Natural killer cell treated with Interleukin-12 subunit alpha and Interleukin-12 subunit beta and Interleukin-15 and Interleukin-18, amount 100 ng/mL, for 72 hours (primary cell): ENCODE measurements at places on chromosomes 6 and 20. TPM values are rescaled to one million over a fixed set of nuclear protein-coding genes. Genes with fewer than 3 reads are reported as not detected.
A peak's percentile ranks its signal among the peaks of the same experiment; 100 is the strongest.

- peaks cover 13% of the 10 kb centered on the region for H3K27me3 ChIP-seq
- DNase-seq = no peak
- no peaks in the 10 kb centered on the region for H3K4me1 ChIP-seq
- no peak overlapping the region for H3K27ac ChIP-seq
- no peak overlapping the region for H3K4me3 ChIP-seq
These were observed 275.1 kb upstream of the SGK1 start for GRCh38 chr6:134593024-134593423.

DNA sequence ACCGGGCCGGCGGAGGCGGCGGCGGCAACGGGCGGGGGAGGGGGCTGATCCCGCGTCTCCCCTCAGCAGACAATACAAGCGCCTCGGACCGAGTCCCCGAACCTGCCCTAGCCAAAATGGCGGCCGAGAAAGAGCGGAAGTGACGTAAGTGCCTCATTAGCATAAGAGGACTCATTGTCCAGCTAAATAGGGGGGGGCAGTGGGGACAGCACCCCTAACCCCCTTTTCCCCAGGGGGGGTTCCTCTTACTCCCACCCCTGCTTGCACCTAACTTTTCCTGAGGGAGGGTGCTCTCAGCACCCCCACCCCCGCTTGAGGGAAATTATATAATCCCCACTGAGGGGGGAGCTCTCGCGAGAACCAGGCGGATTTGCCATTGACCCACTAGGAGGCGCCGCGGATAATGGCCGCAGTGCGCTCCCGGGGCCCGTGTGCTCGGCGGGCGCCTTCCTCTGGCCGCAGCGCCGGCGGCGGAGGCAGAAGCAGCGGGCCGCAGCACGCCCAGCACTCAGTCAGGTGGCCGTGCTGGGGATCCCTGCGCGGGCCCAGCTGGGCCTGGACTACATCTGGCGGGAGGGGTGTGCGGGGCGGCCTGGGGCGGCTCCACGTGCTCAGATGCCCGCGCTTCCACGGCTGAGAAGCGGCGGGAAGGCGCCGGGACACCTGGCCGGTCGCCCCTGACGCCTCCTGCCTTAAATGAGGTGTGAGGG lies at the start of gene ADNP:
TSS of gene ADNP (minus strand) at position 132 of the 710 bp plus-strand sequence. CDS start 27,441 bp downstream, outside the sequence.
- peak within 1 kb of the TSS; percentile 95 for H3K27ac ChIP-seq
- no peaks in the 10 kb centered on the region for H3K27me3 ChIP-seq
- peaks cover 26% of the 10 kb centered on the region for H3K36me3 ChIP-seq
- peak within 1 kb of the TSS; percentile 95 for H3K4me3 ChIP-seq
- peak; percentile 89 for DNase-seq
- H3K4me1 ChIP-seq = peaks cover 39% of the 10 kb centered on the region

DNA sequence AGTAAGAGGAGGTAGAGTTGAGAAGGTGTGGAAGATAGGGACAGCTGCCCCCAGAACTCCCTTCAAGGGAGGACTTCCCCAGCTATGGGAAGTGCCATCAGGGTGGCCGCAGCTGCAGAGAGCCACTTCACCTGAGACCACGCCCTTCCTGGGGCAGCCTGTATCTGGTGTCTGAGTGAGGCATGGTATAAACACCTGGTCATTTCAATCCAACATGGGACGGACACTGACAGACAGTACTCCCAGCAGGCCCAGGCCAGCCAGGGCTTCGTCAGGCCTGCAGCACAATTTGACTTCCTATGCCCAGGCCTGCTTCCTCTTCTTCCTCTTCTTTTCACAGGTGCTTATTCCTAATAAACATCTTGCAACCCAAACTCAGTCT lies 4.5 kb downstream of the SOX12 start:
- no peak overlapping the region for H3K4me3 ChIP-seq
- H3K27me3 ChIP-seq = no peaks in the 10 kb centered on the region
- no peaks in the 10 kb centered on the region for H3K36me3 ChIP-seq
- H3K27ac ChIP-seq = no peak overlapping the region
- peaks cover 9% of the 10 kb centered on the region for H3K4me1 ChIP-seq

DNA sequence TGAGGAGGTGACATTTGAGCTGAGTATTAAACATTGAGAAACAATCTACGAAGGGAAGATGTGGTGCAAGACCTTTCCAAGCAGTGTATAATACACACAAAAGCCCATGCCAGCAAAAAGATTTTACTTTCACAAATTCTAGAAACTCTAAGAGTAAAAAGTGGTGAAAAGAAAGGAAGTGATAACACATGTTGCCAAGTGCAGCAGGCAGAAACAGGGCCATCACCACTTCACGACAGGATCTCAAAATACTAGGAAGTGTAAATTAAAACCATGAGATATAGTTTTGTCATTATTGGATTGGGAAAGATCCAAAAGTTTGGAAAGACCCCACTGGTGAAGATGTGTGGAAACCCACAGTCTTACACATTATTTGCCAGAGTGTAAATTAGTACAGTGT lies 1.7 kb upstream of the ENTPD6 start:
- peak overlapping the region; percentile 2 for H3K4me3 ChIP-seq
- peaks cover 5% of the 10 kb centered on the region for H3K27me3 ChIP-seq
- DNase-seq = no peak

DNA sequence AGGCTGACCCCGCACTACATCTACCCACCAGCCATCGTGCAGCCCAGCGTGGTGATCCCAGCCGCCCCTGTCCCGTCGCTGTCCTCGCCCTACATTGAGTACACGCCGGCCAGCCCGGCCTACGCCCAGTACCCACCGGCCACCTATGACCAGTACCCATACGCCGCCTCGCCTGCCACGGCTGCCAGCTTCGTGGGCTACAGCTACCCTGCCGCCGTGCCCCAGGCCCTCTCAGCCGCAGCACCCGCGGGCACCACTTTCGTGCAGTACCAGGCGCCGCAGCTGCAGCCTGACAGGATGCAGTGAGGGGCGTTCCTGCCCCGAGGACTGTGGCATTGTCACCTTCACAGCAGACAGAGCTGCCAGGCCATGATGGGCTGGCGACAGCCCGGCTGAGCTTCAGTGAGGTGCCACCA lies 16.4 kb downstream of the RBM38 start:
- H3K27ac ChIP-seq = no peak overlapping the region
- H3K36me3 ChIP-seq = no peaks in the 10 kb centered on the region
- H3K4me1 ChIP-seq = peaks cover 23% of the 10 kb centered on the region
- no peak for DNase-seq

GRCh38 chr20:35772563-35773058 lies 796 bp downstream of the PHF20 start:
- DNase-seq = no peak
- H3K4me3 ChIP-seq = peak overlapping the region; percentile 90
- no peaks in the 10 kb centered on the region for H3K27me3 ChIP-seq

GRCh38 chr6:111798281-111798725 lies 74.9 kb downstream of the FYN start:
- peaks cover 4% of the 10 kb centered on the region for H3K36me3 ChIP-seq
- no peak for DNase-seq
- H3K27ac ChIP-seq = peak overlapping the region; percentile 96
- peaks cover 80% of the 10 kb centered on the region for H3K4me1 ChIP-seq
- H3K4me3 ChIP-seq = no peak overlapping the region

GRCh38 chr6:109606359-109606758 lies 84.6 kb downstream of the AK9 start:
- H3K36me3 ChIP-seq = peaks cover 24% of the 10 kb centered on the region
- H3K27ac ChIP-seq = no peak overlapping the region
- no peaks in the 10 kb centered on the region for H3K4me1 ChIP-seq
- DNase-seq = no peak

- H3K4me3 ChIP-seq = no peak overlapping the region
- H3K27ac ChIP-seq = no peak overlapping the region
- H3K4me1 ChIP-seq = no peaks in the 10 kb centered on the region
These were observed 287.0 kb upstream of the MARCKS start for GRCh38 chr6:113570161-113570560.

GRCh38 chr20:19735446-19735845 lies 22.6 kb upstream of the RIN2 start:
- H3K27ac ChIP-seq = no peak overlapping the region
- H3K27me3 ChIP-seq = no peaks in the 10 kb centered on the region
- no peak overlapping the region for H3K4me3 ChIP-seq
- no peaks in the 10 kb centered on the region for H3K36me3 ChIP-seq
- no peak for DNase-seq

DNA sequence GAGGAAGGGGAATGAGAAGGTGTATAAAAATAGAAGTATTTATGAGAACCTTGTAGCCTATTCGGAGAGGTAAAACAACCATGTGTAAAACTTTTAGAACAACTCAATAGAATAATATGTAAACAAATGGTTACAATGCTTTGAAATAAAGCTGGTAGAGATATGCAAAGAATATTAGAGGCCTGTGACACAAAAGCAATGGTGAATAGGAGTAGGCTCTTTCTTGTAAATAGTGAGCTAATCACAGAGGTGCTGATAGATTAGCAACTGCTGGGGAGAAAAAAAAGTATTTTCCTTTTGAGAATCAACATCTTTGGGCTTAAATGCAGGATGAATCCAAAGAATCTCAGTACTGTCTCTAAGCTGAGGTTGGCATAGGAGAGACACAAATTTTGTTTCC lies 7.0 kb downstream of the TMEM200A start:
- H3K4me3 ChIP-seq = no peak overlapping the region
- no peaks in the 10 kb centered on the region for H3K4me1 ChIP-seq
- H3K36me3 ChIP-seq = no peaks in the 10 kb centered on the region
- DNase-seq = no peak
- peaks cover 32% of the 10 kb centered on the region for H3K27me3 ChIP-seq

CALHM6 gene
- 9.6 TPM for total RNA-seq

C6orf163 gene
- total RNA-seq = 4.2 TPM

HIVEP1 gene
- 28.3 TPM for total RNA-seq

SLC17A1 gene
- not detected for total RNA-seq

RREB1 gene
- total RNA-seq = 20.6 TPM

C20orf141 gene
- total RNA-seq = not detected

DAAM2 gene
- not detected for total RNA-seq

SLX4IP gene
- total RNA-seq = 4.9 TPM
